ENCODE measurements at places on chromosomes 3 and 15.

DNA sequence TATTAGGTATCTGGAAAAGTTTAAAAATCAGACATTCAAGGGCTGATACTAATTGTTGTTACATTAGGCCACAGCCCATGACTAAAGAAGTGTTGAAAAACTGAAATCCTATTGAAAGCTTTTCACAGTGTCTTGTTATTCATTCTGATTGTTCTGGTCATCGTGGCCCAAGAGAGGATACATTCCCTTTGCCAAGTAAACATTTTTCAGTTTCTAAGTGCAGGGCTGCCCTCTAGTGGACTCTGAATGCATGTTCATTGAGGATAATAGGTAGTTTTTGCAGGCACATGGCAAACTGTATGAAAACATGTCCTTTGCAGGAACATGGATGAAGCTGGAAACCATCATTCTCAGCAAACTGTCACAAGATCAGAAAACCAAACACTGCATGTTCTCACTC is 181.1 kb downstream of the MYRIP start:
- DNase-seq: peak; percentile 71

- DNase-seq: no peak
Measured at GRCh38 chr3:171181907-171182690, 155.6 kb upstream of the SLC2A2 start.

- no peak for DNase-seq
Measured at GRCh38 chr15:51218299-51218938, 120.0 kb downstream of the CYP19A1 start.

DNA sequence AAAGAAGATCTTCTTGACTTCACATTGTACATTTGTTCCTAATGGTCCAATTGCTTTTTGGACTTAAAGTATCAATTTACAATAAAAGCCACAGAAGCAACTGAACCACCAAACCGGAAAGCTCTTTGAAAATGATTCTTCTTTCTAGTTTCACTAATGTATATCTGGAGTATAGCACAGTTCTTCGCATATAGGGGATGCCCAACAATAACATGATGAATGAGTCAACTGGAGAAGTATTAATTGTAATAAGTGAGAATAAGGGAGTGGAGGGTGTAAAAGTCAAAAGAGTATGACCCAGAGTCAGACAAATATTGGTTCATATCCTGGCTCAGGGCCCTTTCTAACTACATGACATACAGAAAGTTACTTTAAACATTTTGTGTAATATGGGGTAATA is 425.2 kb downstream of the ZBTB20 start:
- DNase-seq: no peak

- no peak for DNase-seq
Measured at GRCh38 chr15:67063689-67064606, 1.5 kb upstream of the SMAD3 start.

DNA sequence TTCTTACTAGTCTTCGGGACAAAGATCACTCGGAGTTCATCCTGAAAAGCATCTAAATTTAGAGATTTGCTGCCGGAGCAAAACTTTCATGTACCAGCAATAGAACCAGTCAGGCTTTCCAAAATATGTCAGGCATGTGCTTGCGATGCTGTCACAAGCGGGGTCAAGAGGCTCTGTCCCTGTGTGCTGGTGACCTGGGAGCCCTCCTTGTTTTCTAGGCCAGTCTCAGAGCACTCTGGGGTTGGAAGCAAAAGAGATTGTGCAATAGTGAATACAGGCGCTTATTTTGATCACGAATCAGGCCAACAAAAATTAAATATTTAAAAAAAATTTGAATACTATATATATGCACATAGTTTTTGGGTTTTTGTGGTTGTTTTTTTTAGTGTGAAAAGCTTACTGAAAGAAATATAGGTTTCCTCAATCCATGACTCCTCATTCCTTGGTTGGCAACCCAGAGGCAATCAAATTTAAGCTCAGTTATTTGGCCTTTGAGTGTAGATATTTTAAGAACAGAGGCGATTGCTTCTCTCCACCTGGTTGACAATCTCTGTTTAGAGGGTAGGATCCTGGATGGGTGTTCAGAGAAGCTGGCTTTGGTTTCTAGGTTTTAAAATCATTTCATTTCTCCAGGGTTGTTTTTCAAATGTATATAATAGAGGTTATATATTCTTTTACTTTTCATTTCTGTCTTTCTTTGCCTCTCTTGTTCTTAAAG is 8.4 kb upstream of the KLHL24 start:
- DNase-seq: no peak

DNA sequence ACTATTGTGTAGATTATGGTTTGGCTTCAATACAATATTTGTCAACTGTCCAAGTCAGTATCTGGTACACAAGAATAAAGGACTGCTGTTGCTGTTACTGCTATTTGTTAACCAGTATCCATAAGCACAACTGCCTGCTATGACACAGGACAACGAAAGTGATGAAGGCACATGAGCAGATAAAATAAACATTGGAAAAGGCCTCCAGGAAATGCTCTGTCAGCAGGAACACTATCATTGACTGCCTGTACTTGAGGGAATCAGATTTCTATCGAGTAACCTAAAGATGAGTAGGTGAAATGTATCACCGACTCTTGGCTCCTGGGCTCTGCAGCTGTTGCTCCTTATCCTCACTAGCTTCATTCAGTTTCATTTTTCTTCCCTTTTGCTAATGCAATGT is 56.5 kb downstream of the FMN1 start:
- no peak for DNase-seq

DNA sequence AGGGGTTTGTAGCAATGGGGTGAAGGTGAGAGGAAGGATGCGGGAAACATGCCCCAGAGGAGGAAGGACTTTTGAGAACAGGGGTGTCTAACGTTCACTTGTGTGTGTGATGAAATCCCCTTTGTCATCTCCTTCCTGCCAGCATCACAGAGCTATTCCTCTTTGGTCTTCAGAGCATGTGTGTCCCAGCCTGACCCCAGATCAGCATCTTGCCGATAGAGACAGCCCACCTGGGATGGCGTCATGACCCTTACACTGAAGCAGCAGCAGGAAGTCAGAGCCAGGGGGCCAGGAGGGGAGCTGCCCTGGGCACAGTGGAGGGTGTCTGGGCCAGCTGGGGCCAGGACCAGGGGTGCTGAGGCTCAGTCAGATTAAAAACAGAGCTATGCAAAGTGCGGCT is 29.9 kb upstream of the GRIP2 start:
- DNase-seq: no peak

- DNase-seq: no peak
Measured at GRCh38 chr3:141242377-141243092, 10.9 kb downstream of the PXYLP1 start.

DNA sequence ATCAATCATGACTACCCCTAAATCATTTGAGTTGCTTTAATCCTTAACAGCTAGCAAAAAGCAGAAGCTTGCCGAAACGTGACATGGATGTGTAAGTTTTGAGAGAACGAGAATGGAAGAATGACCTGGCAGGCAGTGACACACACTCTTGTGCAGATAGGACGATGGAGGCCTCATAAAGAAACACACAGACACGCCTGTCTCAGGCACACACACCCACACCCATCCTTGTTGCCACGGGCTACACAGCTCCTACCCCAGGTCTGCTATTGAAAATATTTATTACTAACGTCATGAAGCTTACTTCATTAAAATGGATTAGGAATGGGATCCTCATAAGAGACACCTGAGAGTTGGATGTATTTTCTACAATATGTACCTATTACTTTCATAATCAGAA is 8.5 kb downstream of the MYO5C start:
- peak; percentile 11 for DNase-seq

DNA sequence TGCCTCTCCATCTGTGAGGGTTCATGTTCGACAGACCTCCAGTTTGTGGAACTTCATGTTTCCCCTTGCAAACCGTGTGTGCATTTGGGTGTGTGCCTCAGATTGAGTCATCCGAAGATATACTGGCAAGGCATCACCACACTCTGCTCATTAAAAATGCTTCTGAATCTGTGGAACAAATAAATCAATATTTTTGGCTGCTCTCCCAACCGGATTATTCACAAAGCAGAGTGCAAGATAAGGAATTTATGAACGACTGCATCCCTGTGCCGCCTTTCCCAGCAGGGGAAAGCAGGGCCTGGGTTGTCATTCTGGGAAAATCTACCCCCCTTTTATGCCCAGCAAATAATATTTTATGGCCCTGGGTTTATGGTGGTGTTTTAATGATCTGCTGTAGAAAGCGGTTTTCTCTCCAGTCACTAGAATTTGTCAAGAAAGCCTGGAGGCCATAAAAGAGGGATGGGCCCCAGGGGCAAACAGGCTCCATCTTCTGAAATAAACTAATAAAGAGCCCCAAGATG is 4.2 kb upstream of the WNT5A start:
- no peak for DNase-seq

All from NCI-H526 (cell line).